ENCODE measurements at places on chromosomes 6 and 20. TPM values are rescaled to one million over a fixed set of nuclear protein-coding genes. Genes with fewer than 3 reads are reported as not detected.

Gene PTPRT
- polyA plus RNA-seq = 0.49 TPM

Gene TINAG
- polyA plus RNA-seq = 38.7 TPM

Gene TENT5A
- polyA plus RNA-seq = 6.2 TPM

GRCh38 chr6:110033749-110034666 lies 55.9 kb downstream of the GPR6 start:
- DNase-seq = no peak

DNA sequence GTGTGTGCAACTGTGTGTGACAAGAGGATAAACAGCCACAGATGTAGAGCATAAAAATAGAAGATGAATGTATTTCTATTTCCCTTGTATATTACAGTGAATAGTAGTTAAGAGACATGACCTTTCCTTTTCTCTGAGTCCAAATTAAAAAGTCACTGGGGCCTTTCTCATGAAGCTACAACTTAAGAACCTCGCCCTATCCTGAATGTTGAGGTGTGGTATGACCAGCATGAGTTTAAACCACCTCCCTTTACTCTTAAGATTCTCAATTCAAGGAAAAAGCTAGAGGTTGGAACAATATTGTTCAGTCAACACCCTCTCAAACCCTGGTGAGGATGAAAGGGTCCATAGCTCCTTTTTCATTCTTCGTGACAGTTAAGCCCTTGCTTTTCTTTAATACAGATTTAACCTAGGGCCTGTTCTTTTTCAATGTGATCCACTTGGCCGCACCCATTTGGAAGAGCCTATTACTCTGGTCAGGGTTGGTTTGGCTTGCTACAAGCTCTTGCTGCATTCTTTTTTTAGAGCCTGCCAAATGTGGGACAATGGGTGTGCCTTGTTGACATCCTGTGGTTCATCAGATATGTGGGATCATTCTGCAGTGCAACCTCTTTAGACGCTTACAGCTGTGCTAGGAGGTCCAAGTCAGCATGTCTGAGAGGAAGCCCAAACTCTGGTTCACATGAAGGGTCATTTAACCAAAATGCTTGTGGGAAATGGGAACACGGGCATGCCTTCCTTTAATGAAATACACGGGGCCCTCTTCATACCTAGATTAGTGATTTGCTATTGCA lies 290.0 kb downstream of the HAO1 start:
- DNase-seq = no peak

- no peak for DNase-seq
Observed at GRCh38 chr20:2252419-2252997, 43.3 kb upstream of the TGM3 start.

Gene SNAP25
- polyA plus RNA-seq = 7.4 TPM

Gene CD164
- polyA plus RNA-seq = 507 TPM

Gene TCF15
- 0.69 TPM for polyA plus RNA-seq

- no peak for DNase-seq
Observed at GRCh38 chr6:56692523-56693245, 50.0 kb upstream of the DST start.

DNA sequence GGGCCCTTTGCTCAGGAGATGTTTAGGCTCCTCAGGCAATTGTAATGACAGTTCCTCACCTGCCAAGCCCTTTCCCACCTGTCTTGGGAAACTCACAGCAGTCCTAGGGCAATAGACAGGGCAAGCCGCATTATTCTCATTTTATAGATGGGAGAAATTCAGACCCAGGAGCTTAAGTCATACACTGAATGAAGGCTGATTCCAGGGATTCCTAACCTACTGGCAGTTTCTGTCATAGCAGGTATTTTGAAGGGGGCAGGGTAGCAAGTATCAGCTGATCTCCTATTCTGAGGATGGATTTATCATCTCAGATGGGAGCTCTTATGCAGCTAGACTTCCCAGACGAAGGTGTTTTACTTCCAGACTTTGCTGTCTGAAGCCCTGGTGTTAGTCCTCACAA lies 61.4 kb upstream of the MYL9 start:
- no peak for DNase-seq

Gene KCNK16
- polyA plus RNA-seq = not detected

DNA sequence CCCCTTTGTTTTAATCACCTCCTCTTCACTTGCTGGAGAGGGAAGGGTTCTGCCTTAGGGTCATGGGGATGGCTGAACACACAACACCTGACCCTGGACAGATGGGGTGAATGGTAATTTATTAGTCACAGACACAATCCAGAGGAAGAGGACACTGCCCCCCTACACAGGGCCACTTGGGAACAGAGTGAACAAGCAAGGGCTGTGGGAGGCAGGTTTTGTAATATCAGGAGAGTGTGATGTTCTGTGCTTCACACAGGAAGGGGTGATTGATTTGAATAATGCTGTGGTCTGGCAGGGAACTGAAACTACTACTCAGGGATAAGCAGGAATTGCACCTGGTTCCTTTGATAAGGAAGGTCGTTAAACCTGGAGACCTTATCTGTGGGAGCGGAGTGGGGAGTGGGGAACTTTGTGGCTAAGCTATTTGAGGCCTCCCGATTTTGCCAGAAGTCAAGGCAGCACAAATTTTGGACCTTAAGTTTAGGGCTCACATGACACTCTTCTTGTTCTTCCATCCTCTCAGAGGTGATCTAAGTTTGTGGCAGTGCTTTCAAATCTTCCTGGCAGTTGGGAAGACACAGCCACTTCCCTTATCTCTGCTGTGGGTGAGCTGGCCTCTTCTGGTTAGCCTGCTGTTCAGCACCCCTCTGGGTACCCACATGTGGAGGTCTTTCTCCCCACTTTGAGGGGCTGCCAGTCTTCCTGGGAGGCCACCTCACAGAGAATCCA lies 77.8 kb downstream of the CD164 start:
- no peak for DNase-seq

DNA sequence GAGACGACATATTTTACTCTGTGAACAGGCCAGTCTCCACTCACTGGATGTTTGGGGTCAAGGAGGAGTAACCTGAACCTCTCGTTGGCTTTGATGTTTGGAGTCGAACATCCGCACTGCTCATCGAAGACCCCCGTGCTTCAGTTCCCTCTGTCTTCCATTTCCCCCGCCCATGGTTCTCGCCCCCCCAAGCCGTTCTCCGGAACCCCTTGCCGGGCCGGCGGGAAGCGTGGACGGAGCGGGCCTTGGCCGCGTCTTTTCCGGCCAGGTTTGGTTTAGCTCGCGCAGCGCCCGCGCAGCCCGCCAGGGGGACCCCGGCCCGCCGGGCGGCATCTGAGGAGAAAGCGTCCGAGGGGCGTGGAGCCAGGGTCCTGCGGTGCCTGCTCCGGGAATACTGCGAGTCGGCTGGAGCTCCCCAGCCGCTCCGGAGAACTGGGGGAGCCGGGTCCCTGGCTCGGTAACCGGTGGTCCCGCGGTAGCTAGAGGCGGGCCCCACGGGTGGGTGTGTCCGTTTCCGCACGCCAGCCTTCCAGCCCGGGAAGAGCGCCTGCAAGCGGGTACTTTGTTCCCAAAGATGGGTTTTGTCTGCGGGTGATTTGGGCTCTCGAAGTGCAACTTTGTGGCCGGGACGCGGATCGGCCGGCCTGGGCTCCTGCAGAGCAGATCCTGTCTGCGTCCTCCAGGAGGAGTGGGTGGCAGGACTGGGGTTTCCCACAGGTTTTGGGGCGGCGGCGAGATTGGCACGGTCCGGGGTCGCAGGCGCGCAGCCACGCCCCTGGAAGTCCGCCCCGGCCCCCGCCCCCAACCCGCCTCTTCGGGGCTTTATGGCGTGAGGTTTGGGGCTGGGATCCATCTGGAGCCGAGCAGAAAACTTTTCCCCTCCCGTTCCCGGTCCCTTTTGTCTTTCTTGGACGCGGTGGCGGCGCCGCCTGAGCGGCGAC lies at the start of gene TMEM200A:
TMEM200A (plus strand) TSS at position 852 of the 941 bp plus-strand sequence. CDS start 74,406 bp downstream, outside the sequence.
- DNase-seq = peak; percentile 67

Data from right renal pelvis (tissue), 4 donors.